GM23338 (cell line): ENCODE measurements at places on chromosomes 16 and 17. TPM values are rescaled to one million over a fixed set of nuclear protein-coding genes. Genes with fewer than 3 reads are reported as not detected.

ARHGDIG gene
- 1.0 and 1.2 TPM in 2 replicates for total RNA-seq

UTS2R gene
- total RNA-seq: 0.49 and 0.82 TPM in 2 replicates

CDH8 gene
- 11.7 and 13.9 TPM in 2 replicates for total RNA-seq

DNA sequence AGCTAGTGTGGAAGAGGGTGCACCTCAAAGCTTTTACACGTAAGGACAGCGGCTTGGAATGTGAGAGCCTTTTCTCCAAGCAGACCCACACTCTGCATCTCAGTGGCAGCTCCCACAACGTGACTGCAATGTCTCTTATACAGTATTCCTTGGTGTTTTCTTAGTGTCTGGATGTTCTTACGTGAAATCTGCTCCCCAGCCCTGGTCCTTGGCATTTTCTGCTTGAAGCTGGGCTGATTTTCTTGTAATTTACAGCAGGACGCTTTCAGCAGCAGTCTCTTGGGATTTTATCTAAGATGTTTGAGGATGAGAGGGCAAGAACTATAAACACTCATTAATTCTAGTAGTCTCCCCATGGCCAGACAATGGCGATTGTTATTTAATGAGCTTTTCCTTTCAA, 12.1 kb upstream of the POLR3E start:
- no peak for DNase-seq

GRCh38 chr16:23786964-23787561, 32.2 kb downstream of the CHP2 start:
- peak; percentile 81 for DNase-seq

DNA sequence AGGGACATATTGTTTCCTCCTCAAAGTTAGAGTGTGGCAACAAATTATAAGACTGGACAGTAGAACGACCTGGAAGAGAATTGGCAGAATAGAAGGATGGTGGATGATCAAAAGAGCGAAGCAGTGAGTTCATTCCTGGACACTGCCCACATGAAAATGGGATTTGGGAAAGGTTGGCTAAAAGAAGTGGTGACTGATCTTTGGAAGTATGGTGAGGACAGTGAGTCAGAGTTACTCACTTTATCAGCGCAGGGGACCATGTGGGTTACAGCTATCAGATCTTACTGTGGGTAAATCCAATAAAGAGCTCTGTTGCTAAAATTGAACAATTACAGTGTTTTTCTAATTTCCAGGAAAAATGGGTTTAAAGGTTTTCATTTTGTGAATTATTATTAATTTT, 2.7 kb upstream of the TANC2 start:
- no peak for DNase-seq

- peak; percentile 50 for DNase-seq
Observed at GRCh38 chr16:22252317-22252716, 44.9 kb upstream of the POLR3E start.
